Left renal cortex interstitium (tissue), 4 donors: ENCODE measurements at places on chromosomes 13 and 19. TPM values are rescaled to one million over a fixed set of nuclear protein-coding genes. Genes with fewer than 3 reads are reported as not detected.

GRCh38 chr19:5314012-5314906 is 26.4 kb downstream of the PTPRS start:
- DNase-seq, result no peak

DNA sequence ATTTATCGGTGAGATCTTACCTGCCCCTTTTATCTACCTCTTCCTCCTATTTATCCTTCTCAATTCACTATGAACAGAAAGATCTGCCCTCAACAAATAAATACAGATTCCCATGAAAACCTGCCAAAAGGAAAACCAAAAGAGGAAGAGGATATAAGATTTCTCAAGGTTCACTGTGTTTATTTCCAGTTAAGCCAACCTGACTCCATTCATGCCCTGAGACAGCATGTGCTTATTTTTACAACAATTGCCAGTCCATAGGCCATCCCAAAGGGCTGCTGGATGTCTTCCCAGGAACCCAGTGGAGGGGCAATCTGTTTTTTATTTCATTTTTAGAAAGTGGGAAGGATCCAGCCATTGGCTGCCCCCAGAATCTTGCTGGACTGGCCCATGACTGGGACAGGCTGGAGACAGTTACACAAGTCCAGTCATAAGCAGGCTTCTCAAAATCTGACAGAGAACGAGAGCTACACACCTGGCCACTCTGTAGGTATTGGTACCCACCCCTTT is 209.1 kb downstream of the IRS2 start:
- no peak for DNase-seq

DNA sequence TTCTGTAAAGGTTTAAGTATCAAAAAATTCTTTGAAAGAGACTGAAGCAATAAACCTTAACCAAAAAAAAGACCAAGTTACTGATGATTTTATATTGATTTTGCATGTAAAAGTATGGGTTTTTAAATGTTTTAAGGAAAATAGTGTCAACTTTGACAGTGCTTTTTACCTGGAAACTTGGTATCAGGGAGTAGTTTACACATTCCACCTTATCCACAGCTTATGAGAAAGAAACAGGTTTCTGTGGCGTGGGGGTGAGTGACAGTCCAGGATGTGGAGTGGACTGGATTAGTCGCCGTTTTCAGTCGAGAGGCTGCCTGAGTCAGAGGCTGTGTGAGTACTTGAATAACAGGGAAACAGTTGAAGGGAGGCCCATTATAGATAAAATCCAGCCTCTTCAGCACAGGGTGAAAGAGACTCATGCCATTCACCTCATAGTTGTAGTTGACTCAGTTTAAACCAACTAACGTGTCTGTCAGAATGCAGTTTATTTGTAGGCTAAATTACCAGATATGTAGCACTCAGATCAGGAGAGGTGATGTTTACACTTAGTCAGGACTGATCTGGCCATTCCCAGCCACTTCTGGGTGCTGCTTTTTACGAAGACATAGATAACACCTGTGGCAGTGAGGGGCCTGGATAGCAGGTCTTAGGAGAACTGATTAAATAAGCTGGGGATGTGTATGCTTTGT is 595 bp upstream of the GPR183 start:
- DNase-seq, result no peak

- no peak for DNase-seq
These were observed 76.8 kb downstream of the ESD start for GRCh38 chr13:46720189-46720588.

Gene PRODH2
- polyA plus RNA-seq, result 27.5 TPM

Gene FBXO17
- polyA plus RNA-seq, result 51.3 TPM

- DNase-seq, result no peak
These were observed 3.2 kb upstream of the ZNF850 start for GRCh38 chr19:36775768-36776167.

Gene ZNF506
- 42.0 TPM for polyA plus RNA-seq

GRCh38 chr13:73334445-73334844 is 275.6 kb downstream of the KLF5 start:
- no peak for DNase-seq

DNA sequence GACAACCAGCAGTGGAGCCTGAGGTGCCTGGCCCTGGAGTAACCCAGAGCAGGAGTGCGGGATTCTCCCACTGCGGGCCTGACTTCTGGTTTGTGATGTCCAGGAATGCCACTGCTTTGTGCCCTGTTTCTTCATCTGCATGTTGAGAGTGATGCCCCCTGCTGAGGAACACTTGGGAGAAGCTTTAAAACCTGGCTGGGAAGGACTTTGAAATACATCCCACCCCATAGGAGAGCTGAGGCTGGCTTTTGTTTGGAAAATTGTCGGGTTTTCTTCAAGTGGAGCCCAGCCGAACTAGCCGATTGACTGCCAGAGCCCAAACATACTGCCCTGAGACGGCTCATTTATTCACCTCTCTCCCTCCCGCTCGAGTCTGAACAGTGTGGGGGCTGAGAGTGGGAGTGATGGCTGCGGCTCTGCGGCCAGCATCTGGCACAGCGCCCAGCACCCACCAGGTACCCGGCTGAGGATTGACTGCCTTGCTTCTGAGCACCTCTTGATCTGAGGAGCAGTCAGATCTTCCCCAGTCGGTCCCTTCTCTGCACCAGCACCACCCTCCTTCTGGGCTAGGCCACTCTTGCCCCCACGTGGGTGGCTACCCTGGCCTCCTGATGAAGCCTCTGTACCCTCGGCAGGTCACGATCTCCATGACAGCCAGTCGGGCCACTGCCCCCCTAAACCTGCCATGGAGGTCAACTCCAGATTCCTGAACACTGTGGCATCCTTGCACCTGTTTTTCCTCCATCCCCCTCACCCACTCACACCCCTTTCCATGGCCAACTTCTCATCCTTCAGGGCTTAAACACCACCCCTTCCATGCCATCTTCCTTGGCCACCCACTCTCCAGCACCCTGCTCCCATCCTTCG is 148.9 kb downstream of the SIPA1L3 start:
- DNase-seq, result no peak

Gene KLK14
- 0.51 TPM for polyA plus RNA-seq
